ENCODE measurements at places on chromosomes 12 and 14.

GRCh38 chr14:35576856-35577255 is 42.9 kb downstream of the INSM2 start:
- DNase-seq, result no peak

DNA sequence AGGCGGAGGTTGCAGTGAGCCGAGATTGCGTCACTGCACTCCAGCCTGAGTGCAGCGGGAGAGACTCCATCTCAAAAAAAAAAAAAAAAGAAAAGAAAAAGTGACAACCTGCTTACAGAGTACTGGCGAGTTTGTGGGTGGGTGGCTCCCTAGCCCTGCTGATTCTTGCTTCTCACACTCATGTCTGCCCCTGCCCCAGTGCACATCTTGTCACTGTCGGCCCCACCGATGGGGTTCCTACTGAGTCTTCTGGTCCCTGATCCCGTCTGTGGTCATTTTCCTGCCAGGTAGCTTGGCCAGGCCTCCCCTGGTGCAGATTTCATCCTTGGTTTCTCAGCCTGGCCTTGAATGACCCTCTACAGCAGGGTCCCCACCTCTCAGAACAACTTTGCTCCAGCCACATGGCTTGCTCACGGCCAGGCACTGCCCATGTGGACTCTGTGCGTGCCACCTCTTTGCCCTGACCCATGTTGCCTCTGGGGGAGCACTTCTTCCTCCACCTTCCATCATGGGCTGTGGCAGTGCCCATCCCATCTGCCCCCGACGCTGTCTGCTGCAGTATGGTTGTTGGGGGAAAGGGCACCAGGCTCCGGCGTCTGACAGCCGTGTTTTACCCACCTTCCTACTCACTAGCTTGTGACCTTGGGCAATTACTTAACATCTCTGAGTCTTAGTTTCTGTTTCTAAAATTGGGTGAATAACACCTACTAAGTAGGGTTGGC is 2.1 kb upstream of the PTPN6 start:
- DNase-seq, result no peak

- DNase-seq, result no peak
Observed at GRCh38 chr14:36221112-36221511, 44.6 kb upstream of the PTCSC3 start.

- DNase-seq, result no peak
Observed at GRCh38 chr12:28893856-28894255, 255.2 kb upstream of the FAR2 start.

- DNase-seq, result no peak
Observed at GRCh38 chr14:56115334-56115870, 2.8 kb upstream of the PELI2 start.

- no peak for DNase-seq
Observed at GRCh38 chr14:53295985-53296582, 143.0 kb upstream of the DDHD1 start.

GRCh38 chr14:37027188-37027824 is 145.1 kb downstream of the SLC25A21 start:
- no peak for DNase-seq

- DNase-seq, result peak; percentile 67
Observed at GRCh38 chr12:88579601-88580050, 645 bp downstream of the KITLG start.

DNA sequence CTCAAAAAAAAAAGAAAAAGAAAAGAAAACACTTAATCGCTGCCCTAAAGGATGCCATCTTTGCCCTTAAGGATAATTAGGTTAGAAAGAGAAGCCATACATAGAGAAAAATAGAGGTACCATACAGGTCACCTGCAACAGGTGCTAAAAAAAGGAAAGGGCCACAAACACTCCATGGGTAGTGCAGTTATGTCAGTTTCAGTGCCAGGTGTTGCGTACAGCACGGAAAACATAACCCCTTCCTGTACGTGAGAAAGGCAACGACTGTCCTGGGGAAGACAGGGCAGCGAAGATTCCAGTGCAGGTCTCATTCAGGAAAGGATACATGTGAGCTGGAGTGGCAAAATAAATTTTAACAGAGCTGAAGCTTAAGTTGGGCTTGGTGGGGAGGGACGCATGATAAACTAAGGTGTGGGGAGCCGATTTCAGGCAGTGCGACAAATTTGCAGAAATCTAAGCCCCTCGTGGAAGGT is 553 bp upstream of the DAZAP2 start:
- no peak for DNase-seq

GRCh38 chr12:80979816-80980215 is 42.1 kb upstream of the LIN7A start:
- peak; percentile 21 for DNase-seq

Data from colonic mucosa (tissue), 4 donors.